ENCODE measurements at places on chromosomes 11 and 22.
A peak's percentile ranks its signal among the peaks of the same experiment; 100 is the strongest.

- DNase-seq = no peak
Observed at GRCh38 chr22:50170453-50171318, at the start of gene PANX2. Gene PANX2, plus strand, starts transcription at chr22:50170731. Its CDS starts 0 bp downstream, at chr22:50170731.

GRCh38 chr11:103359216-103359615 is 250.0 kb downstream of the DYNC2H1 start:
- DNase-seq = no peak

DNA sequence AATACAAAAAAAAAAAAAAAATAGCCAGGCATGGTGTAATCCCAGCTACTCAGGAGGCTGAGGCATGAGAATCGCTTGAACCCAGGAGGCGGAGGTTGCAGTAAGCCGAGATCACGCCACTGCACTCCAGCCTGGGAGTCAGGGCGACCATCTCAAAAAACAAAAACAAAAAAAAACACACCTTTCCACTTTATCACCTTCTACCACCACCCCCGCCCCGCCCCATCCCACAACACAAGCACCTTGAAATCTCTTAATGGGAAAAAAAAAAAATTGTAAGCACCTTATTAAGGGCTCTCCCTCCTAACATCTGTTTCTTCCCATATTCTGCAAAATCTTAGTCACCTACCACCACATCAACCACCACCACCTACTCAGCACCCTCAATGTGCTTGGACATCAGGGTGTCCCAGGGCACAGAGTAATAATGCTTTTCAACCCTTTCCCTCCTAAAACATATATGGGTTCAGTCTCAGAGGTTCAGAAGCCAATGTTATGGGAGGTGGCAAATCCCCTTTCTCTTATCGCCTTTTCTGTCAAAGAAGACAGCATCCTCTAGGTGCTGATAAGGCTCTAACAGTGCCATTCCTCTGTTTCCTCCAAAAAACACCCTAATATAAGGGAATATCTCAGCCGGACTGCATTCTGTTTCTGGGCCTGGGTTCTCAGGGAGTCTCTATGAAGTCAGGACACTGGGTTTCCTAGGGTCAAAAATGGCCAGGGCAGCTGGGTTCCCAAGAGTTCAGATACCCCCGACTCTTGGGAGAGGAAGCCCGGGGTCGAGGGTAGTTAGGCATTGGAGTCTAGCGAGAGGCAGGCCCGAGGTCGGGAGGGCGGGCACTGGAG is 718 bp downstream of the INTS5 start:
- DNase-seq = no peak

DNA sequence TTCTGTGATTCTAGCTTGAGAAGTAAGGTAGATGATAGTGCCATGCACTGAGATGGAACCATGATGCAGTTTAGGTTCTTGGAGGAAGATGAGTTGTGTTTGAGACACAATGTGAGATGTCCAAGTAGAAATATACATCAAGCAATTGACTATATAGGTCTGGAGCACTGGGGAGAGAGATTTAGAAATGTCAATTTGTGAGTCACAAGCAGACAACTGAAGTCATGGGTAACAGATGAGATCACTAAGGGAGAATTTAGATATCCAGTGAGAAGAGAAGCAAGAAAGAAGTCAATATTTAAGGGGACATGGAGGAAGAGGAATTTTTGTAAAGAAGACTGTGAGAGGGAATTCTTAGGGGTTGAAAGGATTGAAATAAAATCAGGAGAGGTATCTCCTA is 65.1 kb upstream of the RRAS2 start:
- DNase-seq = no peak

DNA sequence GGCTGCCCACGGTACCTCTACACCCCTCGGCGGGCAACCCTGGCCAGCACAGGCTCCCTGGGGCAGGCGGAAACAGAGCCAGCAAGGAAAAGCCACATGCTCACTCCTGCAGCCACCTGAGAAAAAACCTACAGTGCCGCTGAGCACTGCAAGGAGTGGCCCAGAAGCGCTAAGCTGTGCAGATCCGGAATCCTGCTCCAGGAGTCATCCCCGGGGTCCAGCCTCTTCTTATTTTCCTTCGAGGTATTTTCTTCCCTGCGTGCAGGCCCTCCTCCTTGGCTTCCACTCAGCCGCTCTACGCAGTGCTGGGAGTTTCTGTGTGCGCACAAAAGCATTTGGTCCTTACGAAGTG is 81.0 kb downstream of the TRMU start:
- DNase-seq = no peak

DNA sequence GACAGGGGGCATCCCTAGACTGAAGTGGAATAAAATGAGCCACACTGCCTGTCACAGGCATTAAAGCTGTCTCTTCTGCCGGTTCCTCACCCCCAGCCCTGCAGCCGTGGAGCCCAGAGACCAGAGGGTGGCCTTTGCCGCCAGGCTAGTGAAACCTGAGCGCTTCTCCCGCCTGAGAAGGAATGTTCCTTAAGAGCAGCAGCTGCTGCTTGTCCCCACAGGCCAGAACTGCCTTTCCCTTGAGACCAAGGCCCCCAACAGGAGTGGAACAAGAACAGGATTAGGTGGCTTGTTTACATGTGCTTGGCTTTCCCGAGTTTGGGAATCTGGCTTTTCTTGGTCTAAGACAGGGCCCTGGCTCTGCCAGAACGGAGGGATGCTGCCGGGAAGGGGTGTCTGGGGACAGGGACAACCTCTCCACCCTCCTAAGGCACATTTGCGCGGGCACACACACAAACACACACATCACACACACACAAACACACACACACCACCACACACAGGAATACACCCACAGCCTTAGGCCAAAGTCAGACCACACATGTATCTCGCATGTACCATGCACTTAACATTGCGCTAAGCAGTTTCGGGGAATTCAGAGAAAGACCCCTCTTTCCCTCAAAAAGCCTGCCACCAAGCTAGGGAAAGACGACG is 91.8 kb downstream of the FEZ1 start:
- no peak for DNase-seq

- DNase-seq = no peak
Observed at GRCh38 chr22:41826430-41827383, 6.2 kb upstream of the SREBF2 start.

DNA sequence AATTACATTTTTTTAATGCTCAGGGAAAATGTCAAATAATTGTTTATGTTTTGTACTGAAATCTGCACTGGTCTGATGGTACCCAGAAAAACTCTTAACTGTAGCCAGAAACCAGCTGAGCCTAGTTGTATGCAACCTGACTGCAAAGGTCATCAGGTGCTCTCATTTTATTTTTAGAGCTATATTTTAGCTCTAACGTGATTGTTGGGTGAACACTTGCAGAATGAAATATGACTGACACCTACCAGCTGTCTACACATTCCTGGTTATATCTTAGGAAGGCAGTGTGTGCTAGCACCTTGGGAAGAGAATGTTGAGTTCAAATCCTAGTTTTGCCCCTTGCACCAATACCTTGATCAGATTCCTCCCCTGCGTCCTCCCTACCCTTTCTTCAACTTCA is 23.6 kb downstream of the PTPRJ start:
- DNase-seq = peak; percentile 53

DNA sequence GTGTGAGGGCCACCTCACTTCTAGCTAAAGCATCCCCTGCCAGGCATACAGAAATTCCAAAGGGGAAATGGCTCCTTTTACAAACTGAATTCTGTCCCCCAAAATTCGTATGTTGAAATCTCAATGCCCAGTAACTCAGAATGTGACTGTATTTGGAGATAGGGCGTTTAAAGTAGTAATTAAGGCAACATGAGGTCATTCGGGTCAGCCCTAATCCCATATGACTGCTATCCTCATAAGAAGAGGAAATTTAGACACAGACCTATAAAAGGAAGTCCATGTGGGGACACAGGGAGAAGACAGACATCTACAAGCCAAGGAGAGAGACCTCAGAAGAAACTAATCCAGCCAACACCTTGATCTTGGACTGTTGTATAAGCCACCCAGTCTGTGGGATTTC is 119.1 kb downstream of the CHST1 start:
- no peak for DNase-seq

- DNase-seq = no peak
Observed at GRCh38 chr11:39910087-39910486, 1549.4 kb downstream of the LRRC4C start.

DNA sequence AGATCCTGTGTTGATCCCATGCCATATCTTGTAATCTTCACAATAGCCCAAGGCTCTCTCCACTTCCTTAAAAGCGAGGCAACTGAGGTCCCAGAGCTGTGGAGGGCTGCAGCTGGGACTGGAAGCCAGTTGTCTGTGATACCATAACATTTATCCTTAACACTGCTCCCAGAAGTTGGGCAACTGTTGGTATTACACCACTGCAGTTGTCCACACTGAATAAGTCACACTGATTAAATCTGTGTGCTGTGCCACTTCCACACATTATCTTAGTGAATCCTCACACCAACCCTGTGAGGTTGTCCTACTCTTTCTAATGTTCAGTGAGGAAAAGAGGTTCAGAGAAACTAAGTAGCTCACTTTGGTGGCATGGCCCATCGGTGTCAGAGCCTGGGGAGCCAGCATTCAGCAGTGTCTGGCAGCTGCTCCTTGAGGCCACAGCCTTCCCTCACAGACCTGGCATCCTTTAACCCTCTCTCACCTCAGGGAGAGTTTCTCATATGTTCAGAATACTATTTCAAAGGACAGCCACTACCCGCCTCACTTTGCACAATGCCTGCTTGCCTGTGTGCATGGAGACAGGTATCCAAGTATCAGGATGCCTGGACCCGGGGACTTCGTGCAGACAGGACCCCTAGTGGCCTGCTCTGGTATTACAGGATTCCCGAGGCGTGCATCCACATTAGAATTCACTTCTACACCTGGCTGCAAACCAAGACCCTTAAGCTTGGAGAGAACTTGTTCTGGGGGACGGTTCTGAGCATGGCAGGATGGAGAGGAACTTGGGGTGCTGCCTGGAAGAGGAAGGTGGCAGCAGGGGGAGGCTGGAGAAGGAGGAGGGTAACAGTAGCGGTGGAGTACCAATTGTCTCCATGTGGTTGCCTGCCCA is 221.9 kb upstream of the TBCEL start:
- peak; percentile 36 for DNase-seq

DNA sequence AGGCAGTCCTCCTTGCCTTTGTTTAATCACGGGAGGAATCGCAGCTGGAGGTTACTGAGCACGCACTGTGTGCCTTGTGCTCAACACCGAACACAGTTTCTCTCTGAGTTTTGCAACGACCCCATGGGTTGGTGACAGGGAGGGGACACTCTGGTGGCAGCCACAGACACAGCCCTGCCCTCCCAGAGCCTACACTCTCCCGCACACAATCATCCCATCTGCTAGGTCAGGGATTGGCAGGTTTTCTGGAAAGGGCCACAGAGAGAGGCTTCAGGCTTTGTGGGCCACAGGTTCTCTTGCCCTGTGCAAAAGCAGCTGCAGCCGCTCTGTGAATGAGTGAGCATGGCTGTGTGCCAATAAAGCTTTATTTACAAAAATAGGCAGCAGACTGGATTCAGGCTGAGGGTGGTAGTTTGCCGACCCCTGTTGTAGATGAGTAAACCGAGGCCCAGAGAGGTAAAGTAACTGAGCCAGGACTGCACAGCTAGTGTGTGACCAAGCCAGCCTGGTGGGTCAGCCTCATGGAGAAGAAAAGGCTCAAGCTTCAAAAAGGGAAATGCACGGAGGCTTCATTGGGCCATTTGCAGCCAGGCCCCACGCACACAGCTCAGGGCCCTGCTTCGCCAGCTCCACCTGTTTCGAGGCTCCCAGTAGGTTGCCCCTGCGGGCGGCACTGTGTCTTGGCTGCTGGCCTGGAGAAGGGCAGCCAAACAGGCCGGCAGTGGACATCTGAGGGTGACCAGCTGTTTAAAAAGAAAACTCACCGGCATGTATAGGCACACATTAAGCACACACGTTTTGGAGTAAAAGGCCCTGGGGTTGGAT is 16.3 kb downstream of the LTO1 start:
- no peak for DNase-seq

DNA sequence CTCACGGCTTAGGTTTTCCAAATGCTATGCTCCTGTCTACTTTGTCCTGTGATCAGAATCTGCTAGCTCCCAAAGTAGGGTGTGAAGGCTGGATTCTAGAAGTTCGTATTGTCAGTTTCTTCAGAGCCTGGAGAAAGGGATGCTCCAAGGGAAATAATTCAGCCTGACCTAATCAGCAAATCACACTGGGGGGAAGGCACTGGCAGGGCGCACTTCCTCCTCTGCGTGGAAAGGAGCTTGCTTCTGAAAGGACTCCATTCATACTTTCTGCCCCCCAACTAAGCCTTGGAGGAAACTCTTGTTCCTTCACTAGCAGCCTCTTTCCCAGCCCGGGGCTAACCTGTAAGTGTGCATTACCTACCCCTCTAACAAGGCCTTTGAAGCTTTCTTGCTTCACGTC is 165.9 kb downstream of the NAV2 start:
- DNase-seq = no peak

GRCh38 chr11:95505927-95506426 is 275.0 kb upstream of the SESN3 start:
- no peak for DNase-seq

DNA sequence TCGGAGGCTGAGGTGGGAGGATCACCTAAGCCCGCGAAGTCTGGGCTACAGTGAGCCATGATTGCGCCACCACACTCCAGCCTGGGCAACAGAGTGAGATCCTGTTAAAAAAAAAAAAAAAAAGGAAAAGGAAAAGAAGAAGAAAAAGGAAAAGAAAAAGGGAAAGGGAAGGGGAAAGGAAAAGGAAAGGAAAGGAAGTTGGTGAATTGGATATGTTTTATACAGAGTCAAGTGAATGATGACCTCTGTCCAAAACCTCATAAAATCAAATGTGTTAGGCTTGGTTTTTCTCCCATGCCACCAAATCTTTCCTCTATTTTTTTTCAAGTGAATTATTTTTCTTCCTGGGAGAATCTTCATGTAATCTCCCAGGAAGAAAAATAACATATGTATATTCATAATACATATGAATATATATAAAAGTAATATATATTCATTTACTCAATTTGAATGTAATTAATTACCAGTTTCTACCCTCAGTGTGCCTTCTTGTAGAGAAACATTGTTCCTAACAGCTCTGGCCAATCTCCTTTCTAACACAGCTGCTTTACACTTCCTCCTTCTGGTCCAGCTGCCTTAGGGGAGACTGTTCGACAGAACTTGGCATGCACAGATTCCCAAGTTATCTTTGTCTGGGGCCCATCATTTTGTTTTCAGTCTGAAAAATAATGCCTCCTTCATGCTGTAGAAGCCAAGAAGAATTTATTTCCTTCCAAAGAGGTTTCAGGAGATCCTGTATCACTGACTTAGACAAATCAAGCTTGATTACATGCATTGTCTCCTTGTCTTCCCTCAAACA is 111.9 kb downstream of the CCDC34 start:
- no peak for DNase-seq

DNA sequence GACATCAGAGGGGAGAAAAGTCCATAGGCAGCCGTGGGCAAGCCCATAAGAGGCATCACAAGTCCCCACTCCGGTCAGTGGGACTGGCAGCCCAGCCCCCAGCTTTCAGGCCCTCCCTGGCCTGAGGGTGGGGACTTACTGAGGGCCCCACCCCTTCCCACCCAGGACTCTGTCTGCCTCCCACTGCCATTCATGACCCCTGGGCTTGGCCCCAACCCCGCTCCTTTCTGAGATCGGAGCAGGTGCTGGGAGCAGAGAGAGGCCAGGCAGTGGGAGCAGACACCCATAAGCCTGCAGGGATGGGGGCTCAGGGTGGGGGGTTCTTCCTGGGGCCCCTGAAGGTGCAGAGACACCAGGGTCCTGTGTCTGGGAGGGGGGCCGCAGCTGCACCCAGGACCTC is 5.1 kb downstream of the UPK2 start:
- no peak for DNase-seq

GRCh38 chr11:17432002-17432401 is 43.5 kb upstream of the KCNJ11 start:
- no peak for DNase-seq
